ENCODE measurements at places on chromosomes 13 and 19. TPM values are rescaled to one million over a fixed set of nuclear protein-coding genes. Genes with fewer than 3 reads are reported as not detected.

GRCh38 chr13:87827479-87827878, 156.3 kb downstream of the SLITRK5 start:
- DNase-seq, result no peak

The ZNF20 gene
- 1.7 TPM for polyA plus RNA-seq

The SIGLECL1 gene
- not detected for polyA plus RNA-seq

GRCh38 chr19:41321600-41322270, 11.8 kb downstream of the CCDC97 start:
- no peak for DNase-seq

The ITPKC gene
- 11.2 TPM for polyA plus RNA-seq

The SCEL gene
- polyA plus RNA-seq, result 24.6 TPM

The MIR17HG gene
- polyA plus RNA-seq, result not detected

GRCh38 chr19:46487802-46488445, 7.7 kb downstream of the PNMA8B start:
- peak; percentile 87 for DNase-seq

DNA sequence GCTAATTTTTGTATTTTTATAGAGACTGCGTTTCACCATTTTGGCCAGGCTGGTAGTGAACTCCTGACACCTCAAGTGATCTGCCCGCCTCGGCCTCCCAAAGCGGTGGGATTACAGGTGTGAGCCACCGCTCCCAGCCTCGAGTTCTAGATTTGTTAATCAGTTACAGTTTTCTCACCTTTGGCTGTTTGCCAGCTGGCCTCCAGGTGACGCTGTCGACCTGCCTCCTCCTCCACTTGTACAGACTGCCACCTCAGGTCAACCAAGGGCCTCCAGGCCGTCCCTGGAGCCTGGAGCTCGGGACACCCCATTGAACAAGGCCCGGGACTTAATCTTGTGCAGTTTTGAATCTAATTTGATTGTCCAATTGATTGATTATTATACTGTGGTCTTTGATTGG, 45.5 kb downstream of the IER2 start:
- DNase-seq, result no peak

The B3GLCT gene
- not detected for polyA plus RNA-seq

GRCh38 chr13:29845440-29846056, 4.9 kb downstream of the UBL3 start:
- no peak for DNase-seq

DNA sequence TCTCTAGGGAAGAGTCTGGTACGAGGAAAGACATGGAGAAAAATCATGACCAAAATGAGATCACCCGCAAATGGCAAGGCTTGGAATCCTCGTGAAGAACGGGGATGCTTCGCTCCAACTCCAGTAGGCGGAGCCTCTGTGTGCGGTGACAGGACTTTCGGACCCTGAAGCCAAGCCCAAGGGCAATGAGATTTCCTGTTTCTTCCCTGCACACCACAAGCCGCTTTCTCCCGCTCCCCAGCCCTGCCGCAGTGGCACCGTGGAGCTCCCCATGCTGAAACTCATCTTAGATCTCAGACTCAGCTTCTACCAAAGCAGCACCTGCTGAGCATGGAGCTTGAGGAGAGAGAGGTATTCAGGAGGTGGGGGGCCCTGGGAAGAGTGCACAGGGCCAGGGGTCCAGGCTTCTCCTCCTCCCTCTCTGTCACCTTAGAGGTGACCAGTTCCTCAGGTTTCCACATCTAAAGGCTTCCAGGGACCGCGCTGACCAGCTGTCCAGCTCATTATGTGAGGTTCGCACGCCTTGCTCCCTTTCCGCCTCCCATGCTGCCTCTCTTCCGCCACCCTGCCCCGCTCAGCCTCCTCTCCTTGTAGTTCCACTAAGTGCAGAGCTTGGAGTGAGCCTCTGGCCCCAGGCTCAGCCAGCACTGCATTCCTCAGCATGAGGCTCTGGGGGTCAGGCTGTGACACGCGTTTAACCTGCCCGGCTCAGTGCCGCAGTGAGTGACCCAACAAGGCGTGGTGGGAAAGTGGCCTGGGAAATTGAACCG, 153.8 kb upstream of the SOX1 start:
- DNase-seq, result no peak

GRCh38 chr13:94330552-94331071, 148.9 kb downstream of the DCT start:
- DNase-seq, result no peak

The POLD1 gene
- polyA plus RNA-seq, result 14.0 TPM

DNA sequence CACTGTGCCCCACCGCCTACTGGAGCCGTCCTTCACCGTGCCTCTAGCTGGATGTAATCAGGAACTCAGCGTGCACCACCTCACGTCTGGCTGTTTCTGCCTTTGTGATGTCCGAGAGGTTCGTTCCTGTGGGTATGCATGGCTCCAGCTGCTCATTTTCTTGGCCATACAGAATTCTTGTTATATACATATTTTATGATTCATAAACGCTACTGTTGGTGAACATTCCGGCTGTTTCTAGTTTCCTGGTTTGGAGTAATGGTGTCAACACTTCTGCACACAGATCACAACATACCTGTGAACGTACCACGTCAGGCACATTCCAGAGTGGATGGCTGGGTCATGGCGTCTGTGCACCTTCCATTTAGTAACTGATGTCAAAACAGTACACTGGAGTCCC, 14.6 kb downstream of the DCUN1D2 start:
- no peak for DNase-seq

DNA sequence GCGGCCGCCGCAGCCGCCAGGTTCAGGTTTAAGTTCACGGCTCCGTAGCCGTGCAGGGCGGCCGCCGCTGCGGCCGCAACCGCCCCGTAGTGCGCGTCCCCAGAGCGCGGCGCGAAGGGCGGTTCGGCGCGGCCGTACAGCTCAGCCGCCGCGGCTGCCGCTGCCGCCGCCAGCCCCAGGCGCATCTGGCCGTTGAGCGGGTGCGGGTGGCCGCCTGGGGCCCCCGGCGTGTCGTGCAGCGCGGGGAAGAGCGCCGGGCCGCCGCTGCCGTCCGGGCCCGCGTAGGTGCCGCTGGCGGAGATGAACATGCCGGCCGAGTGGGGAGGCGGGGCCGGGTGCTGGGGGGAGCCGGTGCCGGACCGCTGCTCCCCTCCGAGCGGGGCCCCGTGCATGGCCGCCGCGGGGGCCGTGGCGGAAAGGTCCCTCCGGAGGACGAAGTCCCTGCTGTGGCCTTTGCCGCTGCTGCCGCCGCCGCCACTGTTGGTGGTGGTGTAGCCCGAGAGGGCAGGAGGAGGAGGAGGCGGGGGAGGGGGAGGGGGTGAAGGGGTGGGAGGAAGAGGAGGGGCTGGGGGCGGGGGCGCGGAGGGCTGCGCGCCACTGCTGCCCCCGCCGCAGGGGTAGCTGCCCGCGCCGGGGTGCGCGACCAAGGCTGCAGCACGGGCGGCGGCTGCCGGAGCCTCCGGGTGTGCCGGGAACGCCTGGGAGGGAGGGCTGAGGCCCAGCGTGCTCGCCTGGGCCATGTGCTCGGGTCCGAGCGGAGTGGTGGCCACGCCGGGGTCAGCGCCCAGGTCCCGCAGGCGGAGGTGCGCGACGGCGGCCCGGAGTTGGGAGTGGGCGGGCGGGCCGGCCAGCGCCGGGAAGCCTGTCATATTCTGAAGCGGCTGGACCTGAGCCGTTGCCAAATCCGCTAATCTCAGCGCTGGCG, 654 bp downstream of the ZIC5 start:
- DNase-seq, result no peak

Data from muscle of arm (tissue), 14 donors.